Aortic smooth muscle cell (primary cell): ENCODE measurements at places on chromosomes 12 and 14. TPM values are rescaled to one million over a fixed set of nuclear protein-coding genes. Genes with fewer than 3 reads are reported as not detected.

The KLRD1 gene
- 0.06 and 0.13 TPM in 2 replicates for total RNA-seq

The KIF26A gene
- total RNA-seq, result 0.06 and 0.40 TPM in 2 replicates

The B4GALNT1 gene
- total RNA-seq, result 1.5 and 2.6 TPM in 2 replicates

The STXBP6 gene
- 0.13 TPM in 1 of 2 replicates, not detected in the other for total RNA-seq

The PIWIL1 gene
- not detected in 2 replicates for total RNA-seq

The IL22 gene
- not detected in 2 replicates for total RNA-seq

The GPX2 gene
- total RNA-seq, result 0.12 TPM in 1 of 2 replicates, not detected in the other

The KCNJ8 gene
- 0.92 and 1.2 TPM in 2 replicates for total RNA-seq

The LMO3 gene
- total RNA-seq, result 0.40 and 0.99 TPM in 2 replicates

The ALG10 gene
- total RNA-seq, result 5.9 and 6.9 TPM in 2 replicates

The DENR gene
- 31.7 and 35.9 TPM in 2 replicates for total RNA-seq

The RIN3 gene
- 2.1 and 2.7 TPM in 2 replicates for total RNA-seq

The FOXM1 gene
- total RNA-seq, result 8.5 and 9.3 TPM in 2 replicates

The OAS2 gene
- total RNA-seq, result 11.3 and 12.3 TPM in 2 replicates

The PFKM gene
- total RNA-seq, result 71.5 and 74.9 TPM in 2 replicates
